ENCODE measurements at places on chromosomes 3 and 15.
A peak's percentile ranks its signal among the peaks of the same experiment; 100 is the strongest.

DNA sequence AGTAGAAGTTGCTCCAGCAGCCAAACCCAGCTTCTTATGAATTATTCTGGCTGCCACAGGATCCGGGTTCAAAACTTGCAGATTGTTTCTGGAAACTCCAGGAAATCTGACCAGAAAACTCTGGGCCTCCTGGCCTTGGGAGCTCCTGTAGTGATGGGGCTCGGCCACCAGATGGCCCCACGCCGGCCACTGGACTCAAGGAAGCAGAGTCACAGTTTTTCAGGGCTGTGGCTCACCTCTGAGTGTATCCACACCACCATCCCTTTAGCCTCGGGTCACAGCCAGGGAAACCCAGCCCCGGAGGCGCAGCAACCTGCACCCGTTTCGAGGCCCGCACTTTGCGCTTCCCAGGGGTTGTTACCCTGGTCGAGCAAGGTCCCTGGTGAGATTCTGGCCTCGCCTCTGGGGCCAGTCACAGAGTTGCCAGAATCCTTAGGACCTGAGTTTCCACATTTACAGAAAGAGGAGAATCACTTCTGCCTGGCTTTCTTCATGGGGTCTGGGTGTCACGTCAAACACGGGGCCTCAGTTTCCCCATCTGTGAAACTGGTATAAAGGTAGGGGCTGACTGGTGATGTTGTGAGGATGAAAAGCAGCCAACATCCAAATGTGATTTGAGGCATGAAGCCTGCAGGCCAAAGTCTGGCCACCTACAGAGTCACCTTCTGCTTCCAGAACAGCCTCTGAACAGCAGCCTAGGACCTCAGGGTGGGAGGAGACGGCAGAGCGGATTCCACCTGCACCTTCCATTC lies 53.5 kb upstream of the LCTL start:
- peak; percentile 59 for DNase-seq

GRCh38 chr15:93866476-93866875 lies 364.9 kb upstream of the MCTP2 start:
- DNase-seq, result no peak

GRCh38 chr3:194537732-194538247 lies 51.0 kb upstream of the ATP13A3 start:
- DNase-seq, result peak; percentile 94

GRCh38 chr3:98454929-98455328 lies 8.1 kb upstream of the OR5K1 start:
- no peak for DNase-seq

GRCh38 chr15:39855400-39855799 lies 64.7 kb downstream of the GPR176 start:
- no peak for DNase-seq

DNA sequence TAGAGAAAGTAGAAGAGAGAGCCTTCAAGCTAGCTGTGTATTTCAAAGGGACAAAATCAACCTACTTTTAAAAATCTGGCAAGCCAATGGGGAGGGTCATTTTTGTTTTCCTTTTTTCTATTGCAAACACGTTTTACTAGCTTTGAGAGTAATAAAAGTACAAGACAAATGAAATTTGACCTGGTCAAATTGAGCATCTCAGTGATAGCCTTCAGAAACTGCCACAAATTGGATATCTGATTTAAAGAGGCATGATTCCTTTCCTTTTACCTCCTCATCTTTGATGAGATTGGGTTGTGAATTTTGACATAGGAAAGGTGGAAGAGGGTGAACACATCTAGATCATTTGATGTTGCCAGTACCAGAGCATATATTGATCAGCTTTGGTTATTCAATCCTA lies 53.6 kb upstream of the RBMS3 start:
- DNase-seq, result no peak

GRCh38 chr15:83012636-83013035 lies 1.2 kb upstream of the C15orf40 start:
- no peak for DNase-seq

DNA sequence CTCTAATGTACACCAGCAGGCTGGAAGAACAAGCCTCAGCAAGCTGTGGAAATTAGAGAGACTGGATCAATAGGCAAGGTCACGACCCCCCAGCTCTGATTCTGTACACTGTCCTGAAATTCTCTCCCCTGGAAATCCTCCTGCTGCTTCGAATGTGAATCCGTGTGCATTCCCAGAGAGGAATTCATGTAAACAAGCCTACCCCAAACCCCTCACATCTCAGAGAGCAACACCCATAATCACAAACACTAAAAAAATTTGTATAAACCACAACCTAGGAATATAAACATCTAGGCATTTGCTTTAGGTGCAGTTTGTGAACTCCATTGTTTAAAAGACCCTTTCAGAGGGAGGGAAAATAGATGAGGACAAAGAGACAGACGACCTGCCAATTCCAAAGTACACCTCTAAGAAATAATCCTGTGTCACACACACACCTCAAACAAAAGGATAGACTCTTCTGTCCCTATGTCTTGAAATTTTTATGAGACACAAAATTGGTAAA lies 325.2 kb downstream of the WDR72 start:
- DNase-seq, result no peak

- no peak for DNase-seq
Measured at GRCh38 chr3:30082652-30083051, 523.7 kb upstream of the TGFBR2 start.

- no peak for DNase-seq
Measured at GRCh38 chr15:99631255-99631654, 65.5 kb downstream of the MEF2A start.

DNA sequence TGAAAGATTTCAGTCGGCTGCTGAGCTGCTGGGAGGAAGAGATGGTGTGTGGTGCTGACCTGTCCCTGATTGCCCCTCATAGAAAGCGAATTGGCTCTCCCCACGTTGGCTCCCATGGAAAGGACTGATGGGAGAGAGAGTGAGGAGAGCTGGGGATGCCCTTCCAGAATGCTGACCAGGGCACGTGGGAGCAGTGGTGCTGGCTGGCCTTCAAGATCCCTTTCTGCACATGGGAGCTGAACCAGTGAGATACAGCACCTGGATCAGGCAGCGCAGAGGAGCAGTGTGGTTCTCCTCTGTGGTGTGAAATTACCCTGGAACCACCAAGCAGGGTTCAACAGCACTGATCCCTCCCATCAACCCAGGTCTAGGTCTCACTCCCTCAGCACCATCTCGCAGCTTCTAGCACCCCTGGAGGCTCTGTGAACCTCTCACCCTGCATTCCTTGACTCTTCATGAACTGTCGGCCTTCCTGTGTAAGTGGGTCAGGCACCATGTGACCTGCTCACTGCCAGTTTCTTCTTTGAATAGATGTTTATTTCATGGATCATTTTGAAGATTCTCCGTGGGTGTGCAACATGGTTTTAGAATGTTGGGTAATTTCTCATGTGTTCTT lies 55.7 kb downstream of the CACNA1D start:
- no peak for DNase-seq

DNA sequence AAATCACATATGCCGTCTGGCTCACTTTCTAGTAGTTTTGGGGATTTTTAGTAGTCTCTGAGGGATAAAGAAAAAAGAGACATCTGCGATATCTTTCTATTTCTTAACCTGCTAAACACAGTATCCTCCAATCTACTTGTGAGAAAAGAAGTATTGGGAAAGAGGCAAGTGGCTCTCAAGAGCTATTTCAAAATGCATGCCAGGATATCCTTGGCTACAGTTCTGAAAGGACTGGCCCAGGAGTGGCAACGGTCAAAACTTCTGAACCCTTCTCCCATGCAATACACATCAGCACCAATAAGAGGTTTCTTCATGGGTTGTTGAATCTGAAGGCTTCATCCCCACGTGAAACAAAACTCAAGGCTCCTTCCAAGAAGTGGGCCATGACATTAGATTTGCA lies 204.0 kb upstream of the WNT5A start:
- peak; percentile 4 for DNase-seq

DNA sequence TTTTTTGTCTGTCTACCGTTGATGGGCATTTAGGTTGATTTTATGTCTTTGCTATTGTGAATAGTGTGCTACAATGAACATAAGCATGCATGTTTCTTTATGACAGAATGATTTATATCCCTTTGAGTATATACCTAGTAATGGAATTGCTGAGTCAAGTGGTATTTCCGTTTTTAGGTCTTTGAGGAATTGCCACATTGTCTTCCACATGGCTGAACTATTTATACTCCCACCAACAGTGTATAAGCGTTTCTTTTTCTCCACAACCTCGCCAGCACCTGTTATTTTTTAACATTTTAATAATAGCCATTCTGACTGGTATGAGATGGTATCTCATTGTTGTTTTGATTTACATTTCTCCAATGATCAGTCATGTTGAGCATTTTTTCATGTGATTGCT lies 89.6 kb upstream of the GALNT15 start:
- DNase-seq, result no peak

DNA sequence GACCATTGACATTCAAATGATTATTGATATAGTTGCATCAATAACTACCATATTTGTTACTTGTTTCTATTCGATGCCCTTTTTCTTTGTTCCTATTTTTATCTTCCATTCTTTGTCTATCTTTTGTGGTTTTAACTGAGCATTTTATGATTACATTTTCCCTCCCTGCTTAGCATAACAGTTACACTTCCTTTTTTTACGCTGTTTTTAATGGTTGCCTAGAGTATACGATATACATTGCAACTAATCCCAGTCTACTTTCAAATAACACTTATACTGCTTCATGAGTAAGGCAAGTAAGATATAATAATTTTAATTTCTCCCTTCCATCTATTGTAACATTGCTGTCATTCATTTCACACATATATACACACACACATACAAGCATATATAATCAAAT lies 26.3 kb downstream of the COL6A6 start:
- DNase-seq, result no peak

DNA sequence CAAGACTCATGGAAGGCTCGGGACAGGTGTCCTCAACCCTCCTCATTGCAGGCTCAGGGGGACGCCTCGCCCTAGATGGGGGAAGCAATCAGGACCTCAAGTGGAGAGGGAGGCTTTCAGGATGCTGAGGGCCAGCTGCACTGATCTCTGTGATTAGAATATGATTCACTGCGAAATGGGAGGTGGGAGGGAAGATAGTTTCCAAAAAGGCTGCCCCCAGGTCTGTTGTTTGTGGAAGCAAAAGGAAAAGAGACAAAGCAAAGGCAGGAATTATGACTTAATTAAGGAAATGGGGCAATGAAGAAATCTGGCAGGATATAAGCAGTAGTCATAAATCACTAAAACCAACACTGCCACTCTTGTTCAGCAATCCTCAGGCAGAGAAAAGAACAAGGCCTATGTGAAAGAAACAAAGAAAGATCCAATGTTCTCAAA lies 85.6 kb upstream of the ABHD17C start:
- no peak for DNase-seq

- no peak for DNase-seq
Measured at GRCh38 chr3:180325958-180326357, 276.0 kb upstream of the TTC14 start.

- peak; percentile 52 for DNase-seq
Measured at GRCh38 chr15:69074001-69074842, 59.7 kb downstream of the NOX5 start.

- no peak for DNase-seq
Measured at GRCh38 chr15:55250941-55251340, 38.7 kb downstream of the RAB27A start.

- DNase-seq, result peak; percentile 40
Measured at GRCh38 chr15:67199881-67200763, 54.3 kb downstream of the AAGAB start.

DNA sequence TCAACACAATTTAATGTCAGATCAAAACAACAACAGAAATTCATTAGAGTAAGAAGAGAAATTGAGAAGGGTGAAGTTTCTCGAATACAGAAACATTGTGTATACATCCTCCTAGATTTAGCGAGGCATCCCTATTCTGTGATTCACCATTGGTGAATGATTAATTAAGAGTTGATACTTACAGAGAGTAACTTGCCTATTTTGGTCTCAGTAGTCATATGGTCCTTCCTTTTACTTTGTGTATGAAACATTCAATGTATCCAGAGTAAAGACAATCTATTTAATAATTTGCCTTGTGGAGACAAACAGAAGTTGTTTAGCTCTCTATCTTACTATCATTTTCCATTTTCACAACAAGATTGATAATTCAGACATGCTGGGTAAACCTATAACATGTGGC lies 432.0 kb downstream of the ZPLD1 start:
- DNase-seq, result peak; percentile 23

GRCh38 chr3:146209371-146209770 lies 41.5 kb downstream of the PLSCR4 start:
- DNase-seq, result no peak

DNA sequence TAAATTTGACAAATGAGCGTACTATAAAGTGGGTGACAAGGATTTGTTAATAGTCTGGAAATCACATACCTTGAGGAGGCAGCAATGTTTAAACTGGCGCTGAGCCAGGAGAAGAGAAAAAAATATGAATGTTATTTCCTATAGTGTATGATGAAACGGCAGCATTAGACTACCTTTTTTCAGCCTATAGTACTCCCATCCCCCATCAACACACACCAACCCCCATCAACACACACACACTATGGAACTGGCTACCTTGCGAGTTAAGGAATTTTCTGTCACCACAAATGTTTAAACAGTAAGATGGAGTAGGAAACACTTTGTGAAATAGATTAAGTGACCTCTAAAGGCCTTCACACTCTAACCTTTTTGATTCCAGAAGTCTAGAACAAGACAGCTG lies 46.8 kb upstream of the ZCWPW2 start:
- no peak for DNase-seq

GRCh38 chr3:79211586-79212359 lies 556.0 kb downstream of the ROBO1 start:
- no peak for DNase-seq

DNA sequence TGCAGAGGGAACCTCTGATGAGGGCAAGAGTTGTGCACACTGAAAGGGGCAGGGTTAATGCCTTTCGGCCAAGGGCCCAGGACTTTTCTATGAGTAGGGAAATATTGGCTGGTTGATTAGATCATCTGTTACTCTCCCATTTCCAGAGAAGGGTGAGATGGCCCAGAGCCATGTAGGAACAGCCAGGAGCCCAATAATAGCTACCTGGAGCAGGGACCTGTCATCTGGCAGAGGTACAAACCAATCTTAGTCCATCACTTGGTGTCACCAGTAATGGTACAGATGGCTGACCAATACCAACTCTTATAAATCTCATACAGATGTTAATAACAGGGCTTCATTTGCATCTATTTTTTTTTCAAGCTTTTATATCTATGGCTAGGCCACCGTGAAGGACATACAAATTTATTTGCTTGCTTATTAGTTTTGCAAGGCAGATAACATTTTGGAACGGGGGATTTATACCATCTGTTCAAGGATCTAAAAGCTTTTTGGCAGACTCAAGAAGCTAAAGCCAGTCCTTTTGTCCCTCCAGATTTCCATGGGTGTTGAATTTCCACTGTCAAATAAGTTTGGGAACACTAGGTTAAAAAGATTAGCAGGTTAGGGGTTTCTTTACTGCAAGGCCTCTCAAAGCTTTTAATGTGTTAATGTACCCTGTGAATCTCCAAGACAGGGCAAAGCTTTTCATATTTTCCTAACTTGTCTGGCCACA lies 79.3 kb downstream of the TNIK start:
- DNase-seq, result no peak

GRCh38 chr3:129503471-129504291 lies 24.8 kb upstream of the RHO start:
- DNase-seq, result no peak

GRCh38 chr3:122785231-122785630 lies 8.4 kb downstream of the HSPBAP1 start:
- no peak for DNase-seq

- DNase-seq, result no peak
Measured at GRCh38 chr3:45976191-45977091, 19.2 kb downstream of the FYCO1 start.

GRCh38 chr15:65832549-65833364 lies 36.5 kb upstream of the RAB11A start:
- peak; percentile 100 for DNase-seq
